NCI-H345 (cell line): ENCODE measurements at places on chromosomes 6 and 20.

DNA sequence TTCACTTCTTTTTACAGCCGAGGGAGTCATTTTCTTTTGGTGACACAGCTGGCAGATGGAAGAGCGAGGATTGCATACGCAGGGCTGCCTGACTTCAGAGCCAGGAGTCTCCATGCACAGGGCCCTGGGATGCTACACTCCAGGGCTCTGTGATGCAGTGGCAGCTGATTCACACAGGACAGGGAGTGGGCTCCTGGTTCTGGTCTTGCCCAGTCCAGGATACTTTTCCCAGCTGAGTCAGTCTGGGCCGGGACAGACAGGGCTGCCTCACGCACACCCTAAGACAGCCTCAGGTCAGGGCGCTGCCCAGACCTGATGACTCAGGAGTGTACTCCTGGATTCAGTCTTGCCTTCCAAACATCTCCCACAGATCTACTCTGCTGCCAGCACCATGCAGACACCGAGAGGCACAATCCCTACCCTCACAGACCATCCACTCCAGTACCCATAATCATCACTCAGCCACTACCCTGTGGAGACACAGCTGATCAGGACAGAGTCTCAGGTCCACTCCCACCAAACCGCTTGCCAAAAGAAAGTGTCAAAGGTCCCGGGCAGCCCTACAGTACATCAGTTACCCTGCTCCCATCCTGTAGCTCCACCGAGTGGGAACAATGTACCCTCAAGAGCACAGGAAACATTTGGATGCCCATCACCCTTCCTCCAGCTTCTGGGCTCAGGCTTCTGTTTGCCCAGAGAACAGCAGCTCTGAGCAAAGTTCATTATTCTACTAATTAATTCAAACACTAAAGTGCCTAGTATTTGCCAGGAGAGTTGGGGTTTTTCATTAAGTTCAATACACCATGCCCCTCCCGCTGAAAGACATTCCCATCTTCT, 11.5 kb downstream of the SDC4 start:
- DNase-seq = no peak

GRCh38 chr6:45450831-45451230, 73.1 kb upstream of the SUPT3H start:
- no peak for DNase-seq

DNA sequence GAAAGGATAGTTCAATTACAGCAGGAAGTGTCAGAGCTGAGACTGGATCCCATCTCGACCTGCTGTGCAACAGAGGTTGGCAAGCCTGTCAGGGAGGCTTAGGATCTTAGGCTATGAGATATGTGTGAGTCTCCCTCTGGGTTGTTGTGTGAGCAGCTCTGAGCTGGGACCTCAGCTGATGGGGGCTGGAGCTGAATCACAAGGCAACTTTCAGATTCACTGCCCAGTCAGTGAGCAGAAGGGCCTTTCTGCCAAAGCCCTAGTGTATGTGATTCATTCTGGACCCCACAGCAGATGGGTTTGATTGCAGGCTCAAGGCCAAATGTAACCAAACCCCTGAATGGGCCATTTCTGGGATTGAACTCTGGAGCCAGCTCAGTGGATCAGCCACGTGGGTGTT, 4.5 kb downstream of the PI3 start:
- no peak for DNase-seq

DNA sequence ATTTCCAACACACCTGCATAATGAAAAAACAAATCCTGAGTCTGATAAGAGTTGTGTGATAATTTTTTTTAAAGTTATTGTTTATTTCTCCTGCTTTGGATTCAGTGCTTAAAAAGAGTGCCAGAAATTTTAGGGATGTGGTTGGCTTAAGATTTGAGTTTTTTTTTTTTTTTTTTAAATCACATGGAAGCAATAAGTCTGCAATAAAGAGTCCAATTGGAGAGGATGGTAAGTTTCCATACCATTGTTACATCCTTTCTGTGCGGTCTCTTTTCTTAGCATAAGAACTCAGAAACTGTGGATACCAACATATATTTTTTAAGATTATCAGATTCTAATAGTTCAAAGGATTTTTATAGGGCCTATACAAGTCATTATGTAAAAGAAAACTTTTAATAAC, 171.0 kb downstream of the BCKDHB start:
- DNase-seq = no peak
